Activated CD4-positive, alpha-beta memory T cell treated with anti-CD3 and anti-CD28 coated beads for 36 hours (primary cell): ENCODE measurements at places on chromosomes 11 and 22.

DNA sequence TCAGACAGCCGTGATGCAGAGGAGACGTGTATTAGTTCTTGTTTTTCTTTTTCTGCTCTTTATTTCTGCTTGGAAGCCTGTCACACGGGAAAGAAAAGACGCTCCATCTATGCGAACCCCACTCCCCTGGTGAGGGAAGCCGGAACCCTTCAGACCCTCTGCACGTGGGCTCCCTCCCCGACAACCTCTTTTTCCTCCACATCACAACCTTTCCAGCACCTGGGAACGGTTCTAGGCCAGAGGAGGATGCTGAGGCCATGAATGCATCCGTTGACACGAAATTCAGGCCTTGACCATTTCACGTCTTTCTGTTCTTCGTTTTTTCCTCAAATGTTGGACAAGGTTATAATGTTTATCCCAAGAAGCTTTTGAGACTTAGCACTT lies 85.3 kb upstream of the WNT7B start:
- DNase-seq: no peak

DNA sequence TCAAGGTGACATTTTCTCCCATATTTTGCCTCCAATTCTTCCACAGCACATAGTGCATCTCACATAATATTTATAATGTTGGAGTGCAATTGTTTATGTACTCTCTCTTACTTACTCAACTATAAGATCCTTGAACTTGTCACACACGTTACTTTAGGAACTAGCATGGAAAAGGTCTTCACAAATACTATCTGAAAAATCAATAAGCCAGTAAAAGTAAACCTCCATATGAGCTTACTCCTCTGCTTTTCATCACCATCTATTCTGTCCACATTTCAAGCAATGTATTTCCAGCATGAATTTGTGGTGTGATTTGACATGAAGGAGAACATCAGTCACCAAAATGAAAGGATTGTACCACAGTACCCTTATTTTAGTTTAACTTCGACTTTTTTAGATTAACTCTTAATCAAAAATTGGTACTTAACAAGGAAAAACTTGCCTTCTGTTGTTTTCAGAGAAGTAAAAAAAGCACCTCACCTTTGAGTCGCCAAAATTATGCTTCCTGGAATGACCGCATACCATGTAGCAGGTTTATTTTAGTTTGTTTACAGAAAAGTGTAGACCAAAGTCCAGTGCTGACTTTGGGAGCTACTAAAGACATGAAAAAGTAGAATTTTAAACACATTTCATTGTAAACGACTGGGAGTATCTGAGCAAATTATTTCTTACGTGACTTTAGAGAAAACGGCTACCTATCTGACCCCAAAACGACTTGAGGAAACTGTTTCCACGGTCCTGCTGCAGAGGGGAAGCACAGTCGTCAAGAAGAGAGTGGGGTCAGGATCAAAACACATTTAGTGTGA lies at the start of gene SLC22A9:
TSS of gene SLC22A9 (plus strand) at position 621 of the 806 bp plus-strand sequence. CDS start 272 bp downstream, outside the sequence.
- DNase-seq: no peak

GRCh38 chr22:37416827-37417226 lies 10.5 kb downstream of the ELFN2 start:
- peak; percentile 55 for DNase-seq

DNA sequence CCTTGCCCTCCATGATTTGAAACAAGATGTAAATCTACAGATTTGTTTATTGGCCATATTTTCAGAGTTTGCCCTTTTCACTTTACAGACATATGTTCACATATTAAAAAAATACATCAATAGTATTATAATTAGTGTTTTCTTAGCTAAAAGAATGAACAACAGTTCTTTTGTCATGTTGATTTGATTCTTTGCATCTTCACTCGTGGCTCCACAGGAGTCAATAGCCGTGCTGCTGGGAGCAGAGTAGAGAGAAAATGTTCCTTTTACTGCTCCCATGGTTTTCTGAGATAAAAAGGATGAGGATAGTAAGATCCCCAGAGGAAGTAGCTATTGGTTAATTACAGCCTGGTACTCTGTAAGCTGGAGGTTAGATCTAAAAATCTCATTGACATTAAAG lies 151.2 kb downstream of the PGR start:
- DNase-seq: no peak

- DNase-seq: no peak
These were observed 5.2 kb upstream of the NXPE1 start for GRCh38 chr11:114564831-114565230.

DNA sequence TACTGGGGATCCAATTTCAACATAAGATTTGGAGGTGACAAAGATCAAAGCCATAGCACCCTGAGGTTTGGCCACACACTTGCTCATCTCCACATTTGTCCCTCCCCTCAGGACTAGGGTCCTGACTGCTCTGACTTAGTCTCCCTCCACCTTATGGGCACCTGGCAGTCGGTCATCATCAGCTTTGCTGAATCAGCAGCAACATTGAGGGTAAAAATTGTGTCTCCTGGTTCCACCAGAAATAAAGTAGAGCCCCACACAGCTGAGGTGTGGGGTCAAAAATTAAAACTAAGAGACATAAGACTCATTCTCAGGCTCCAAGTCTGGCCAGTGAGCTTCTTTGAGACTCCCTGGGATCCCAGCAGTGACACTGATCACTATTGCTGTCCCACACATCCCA lies 56.2 kb downstream of the GGTLC2 start:
- DNase-seq: no peak

- no peak for DNase-seq
These were observed 14.0 kb downstream of the P4HA3 start for GRCh38 chr11:74297484-74297883.

GRCh38 chr11:33608386-33608785 lies 92.2 kb downstream of the C11orf91 start:
- no peak for DNase-seq

- DNase-seq: no peak
These were observed 11.5 kb upstream of the RPS3 start for GRCh38 chr11:75387736-75388294.
